ENCODE measurements at places on chromosomes 7 and 10. TPM values are rescaled to one million over a fixed set of nuclear protein-coding genes. Genes with fewer than 3 reads are reported as not detected.

The CPVL gene
- 34.3 TPM for total RNA-seq

The HABP2 gene
- total RNA-seq = 1.6 TPM

The CCDC172 gene
- total RNA-seq = not detected

The OR13A1 gene
- total RNA-seq = not detected

The GLUD1 gene
- 107 TPM for total RNA-seq

The UTF1 gene
- total RNA-seq = 1.9 TPM

The CUL1 gene
- 17.8 TPM for total RNA-seq

The SLC39A12 gene
- total RNA-seq = not detected
